Hematopoietic multipotent progenitor cell treated with erythropoietin and hydrocortisone succinate and interleukin-3 and kit ligand, for 6 days (in vitro differentiated cells): ENCODE measurements at places on chromosomes 13 and 19.

- no peak for DNase-seq
Measured at GRCh38 chr13:47708386-47708785, 292.7 kb downstream of the SUCLA2 start.

GRCh38 chr19:3366753-3367627 lies 607 bp downstream of the NFIC start:
- DNase-seq, result peak; percentile 74

DNA sequence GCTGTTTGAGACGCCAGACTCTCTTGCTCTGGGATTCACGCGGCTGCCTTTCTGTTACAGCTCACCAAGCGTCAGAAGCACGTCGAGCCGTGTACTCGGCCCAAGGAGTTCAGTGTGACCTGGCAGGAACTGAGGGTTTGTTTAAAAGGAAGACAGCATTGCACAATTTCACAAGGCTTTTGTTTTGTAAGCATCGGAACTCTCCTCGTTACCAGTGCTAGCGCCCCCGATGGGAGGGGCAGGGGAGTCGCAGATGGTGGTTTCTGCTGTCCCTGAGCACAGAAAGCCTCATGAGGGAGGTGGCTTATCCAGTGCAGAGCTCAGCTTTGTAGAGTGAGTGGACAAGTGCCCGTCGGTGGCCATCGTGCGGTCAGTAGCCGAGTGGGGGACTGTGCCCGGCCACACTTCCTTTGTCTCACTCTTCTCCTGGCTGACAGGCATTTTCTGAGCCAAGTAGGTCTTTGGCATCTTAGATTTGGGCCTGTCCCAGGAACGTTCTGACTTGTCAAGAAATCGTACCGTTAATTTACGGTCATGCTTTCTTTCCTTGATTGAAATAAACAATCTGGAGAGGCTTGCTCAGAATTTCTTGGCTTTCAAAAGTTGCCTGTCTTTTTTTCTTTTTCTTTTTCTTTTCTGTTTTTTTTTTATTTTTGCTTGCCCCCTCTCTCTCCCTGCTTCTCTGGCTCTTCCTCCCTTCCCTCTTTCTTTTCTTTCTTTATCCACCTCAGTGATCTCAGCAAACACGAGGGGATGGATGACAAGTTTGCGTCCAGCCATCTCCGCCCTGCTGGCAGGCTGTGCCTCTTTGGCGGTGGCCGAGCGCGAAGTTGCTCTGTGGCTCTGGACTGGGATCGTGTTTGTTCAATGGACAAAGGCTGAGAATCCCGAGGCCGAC lies 7.7 kb downstream of the KDM4B start:
- peak; percentile 91 for DNase-seq

DNA sequence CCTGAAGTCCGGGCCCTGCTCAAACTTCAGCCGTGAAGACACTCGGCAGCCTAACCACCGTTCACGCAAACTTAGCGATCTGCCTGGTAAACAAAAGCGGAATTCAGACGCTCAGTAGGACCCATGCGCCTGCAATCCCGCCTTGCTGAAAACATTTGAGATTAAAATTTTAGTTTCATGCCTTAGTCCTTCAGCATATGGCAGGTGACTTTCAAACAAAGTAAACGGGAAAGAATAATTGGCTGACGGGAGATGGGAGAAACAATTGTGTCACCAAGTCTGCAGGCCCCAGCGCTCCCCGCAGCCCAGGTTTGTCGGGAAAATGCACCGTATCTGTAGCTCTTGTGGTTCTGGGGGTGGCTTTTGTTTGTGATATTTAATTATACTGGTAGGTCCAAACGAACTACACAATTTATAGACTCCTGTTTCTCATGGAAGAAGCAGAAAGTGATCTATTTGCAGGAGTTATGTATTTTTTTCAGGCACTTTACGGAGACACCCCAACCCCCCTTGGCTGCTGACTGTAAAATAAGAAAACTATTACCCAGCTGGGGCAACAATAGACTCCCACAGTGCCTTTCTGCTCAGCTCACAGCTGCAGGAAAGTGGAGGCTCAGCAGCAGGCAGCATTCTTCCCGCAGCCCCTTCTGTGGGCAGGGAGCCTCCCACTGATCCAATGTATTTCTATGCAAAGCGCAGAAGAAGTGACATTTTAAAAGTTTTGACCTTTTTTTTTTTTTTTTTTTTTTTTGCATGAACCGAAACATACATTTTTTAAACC lies 94.8 kb downstream of the SOX1 start:
- DNase-seq, result no peak

DNA sequence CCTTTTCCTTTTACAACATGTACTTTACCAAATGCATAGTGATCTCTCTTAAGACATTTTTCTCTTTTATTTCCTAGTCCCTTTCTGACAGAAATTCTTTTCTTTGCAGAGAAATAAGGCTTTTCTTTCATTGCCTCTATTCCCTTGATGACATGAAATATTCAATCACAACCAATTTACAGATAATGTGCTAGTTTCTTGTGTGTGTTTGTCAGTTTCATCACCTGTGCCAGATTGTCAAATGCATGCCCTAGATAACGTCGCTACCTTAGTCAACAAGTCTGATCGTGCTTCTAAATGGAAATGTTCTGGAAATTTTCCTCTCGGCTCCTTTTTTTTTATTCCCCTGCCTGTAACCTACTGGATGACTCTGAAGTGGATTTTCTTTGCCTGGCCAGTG lies 478.1 kb downstream of the KLF5 start:
- no peak for DNase-seq

DNA sequence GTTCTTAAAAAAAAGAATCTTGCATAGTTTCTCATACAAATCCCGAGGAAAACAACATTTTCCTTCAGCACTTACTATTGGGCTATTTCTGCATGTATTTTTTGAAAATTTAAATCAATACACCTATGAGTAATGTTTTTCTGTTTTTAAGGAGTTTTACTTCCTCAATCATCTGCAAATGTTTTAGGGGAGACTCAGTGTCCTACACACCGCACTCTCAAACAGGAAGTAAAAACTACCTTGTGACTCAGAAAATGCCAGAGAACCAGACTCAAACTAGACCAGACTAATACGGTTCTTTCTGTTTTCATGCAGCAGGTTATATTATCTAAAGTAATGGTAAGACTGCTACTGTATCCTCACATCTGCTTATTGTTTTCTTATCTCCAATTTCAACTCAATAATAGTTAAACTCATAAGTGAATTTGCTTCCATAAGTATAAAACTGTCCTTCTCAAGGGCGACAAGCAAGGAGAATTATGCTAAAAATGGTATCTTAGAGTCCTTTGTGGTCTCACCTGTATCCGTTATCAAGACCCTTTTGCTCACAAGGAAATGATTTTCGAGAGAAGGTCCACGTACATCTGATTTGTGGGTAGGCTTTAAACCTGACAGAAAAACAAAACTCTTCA lies 52.5 kb downstream of the FLT3 start:
- peak; percentile 34 for DNase-seq

GRCh38 chr13:40403509-40404241 lies 262.8 kb downstream of the FOXO1 start:
- no peak for DNase-seq

DNA sequence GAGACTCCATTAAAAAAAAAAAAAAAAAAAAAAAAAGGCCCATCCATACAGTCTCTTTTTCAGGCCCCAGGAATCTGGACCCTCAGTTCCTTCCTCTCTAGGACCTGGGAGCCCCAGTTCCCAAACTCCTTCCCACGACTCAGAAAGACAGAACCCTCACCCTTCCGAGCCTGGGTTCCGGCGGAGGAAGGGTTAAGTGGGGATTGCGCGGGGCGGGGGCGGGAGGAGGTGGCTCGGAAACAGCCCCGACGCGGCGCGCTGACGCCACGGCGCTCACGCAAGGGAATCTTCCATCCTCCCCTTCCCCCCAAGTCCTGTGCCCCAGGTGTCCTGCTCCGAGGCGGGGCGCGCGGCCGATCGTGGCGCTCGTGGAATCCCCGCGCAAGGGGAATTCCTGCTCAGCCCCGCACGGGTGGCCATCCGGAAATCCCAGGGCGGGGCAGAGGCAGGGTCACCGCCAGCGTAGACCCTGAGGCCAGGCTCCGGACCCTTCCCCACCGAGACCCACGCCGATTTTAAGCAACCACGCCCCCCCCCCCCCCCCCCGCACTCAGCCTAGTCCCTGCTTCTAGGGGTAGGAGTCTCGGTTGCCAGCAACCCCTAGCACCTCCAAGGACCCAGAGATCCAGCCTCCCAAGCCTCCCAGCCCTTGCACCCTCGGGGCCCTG lies 659 bp downstream of the NFKBID start:
- DNase-seq, result peak; percentile 93

- DNase-seq, result peak; percentile 24
Measured at GRCh38 chr13:109698779-109699178, 87.6 kb downstream of the IRS2 start.

- DNase-seq, result no peak
Measured at GRCh38 chr19:13094106-13094504, 8.6 kb downstream of the LYL1 start.

GRCh38 chr13:43785261-43785649 lies 1.5 kb downstream of the ENOX1 start:
- no peak for DNase-seq

GRCh38 chr13:27043013-27043412 lies 128.6 kb downstream of the USP12 start:
- DNase-seq, result peak; percentile 67

GRCh38 chr13:25088562-25089221 lies 7.2 kb upstream of the PABPC3 start:
- DNase-seq, result no peak

- peak; percentile 60 for DNase-seq
Measured at GRCh38 chr13:60230593-60230992, 66.9 kb upstream of the DIAPH3 start.

DNA sequence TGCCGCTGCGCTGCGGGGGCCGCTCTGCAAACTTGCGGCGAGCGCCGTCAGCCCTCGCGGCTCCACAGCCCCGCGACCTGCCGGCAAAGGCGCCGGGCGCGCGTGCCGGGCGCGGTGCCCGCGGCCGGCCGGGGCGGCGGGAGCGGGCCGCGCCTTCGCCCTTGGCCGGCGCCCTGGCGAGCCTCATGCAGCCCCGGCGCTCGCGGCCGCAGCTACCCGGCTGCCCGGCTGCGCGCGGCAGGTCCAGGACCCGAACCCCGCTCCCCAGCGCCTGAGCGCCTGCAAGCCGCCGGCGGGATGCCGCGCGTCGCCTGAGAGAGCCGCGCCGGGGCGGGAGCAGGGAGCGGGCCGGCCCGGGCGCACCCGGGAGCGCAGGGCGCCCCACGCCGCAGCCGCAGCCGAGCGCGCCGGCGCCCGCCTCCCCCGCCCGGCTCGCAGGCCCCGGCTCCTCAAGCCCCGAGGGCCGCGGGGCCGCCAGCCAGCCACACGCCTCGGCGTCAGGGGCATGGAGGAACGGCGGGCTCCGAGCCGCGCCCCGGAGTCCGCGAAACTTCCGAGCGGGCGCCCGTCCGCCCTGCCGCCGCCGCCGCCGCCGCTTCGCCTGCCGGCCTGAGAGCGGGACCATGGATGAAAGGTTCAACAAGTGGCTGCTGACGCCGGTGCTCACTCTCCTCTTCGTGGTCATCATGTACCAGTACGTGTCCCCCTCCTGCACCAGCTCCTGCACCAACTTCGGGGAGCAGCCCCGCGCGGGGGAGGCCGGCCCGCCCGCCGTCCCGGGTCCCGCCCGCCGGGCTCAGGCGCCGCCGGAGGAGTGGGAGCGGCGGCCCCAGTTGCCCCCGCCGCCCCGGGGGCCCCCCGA lies 564 bp downstream of the HS6ST3 start:
- DNase-seq, result peak; percentile 17

DNA sequence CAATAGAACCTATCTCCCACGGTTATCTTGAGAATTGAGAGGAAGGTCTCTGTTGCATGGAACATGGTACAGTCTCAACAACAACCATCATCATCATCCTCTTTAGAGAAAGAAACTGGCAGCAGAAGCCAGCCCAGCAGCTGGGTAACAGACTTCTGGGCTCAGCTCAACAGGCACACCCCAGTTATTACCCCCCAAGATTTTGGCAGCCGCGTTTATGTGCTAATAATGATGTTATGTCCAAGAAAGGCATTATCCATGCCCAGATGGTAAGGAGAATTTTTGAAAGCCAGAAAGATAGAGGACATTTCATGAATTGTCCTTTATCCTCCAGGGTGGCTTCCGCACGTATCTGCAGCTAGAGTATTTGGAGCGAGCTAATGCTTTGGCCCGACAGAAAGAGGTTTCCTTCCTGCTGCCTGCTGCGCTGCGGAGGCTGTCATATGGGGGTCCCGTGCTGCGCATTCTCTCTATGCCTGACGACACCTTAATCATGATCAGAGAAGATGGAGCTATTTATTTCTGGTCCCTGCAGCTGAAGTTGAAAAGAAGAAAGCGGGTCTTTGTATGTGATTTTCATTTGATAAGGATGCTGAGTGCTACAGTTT lies 89.9 kb downstream of the TEX26 start:
- DNase-seq, result no peak

- no peak for DNase-seq
Measured at GRCh38 chr19:54937926-54938325, 9.4 kb downstream of the NLRP7 start.

DNA sequence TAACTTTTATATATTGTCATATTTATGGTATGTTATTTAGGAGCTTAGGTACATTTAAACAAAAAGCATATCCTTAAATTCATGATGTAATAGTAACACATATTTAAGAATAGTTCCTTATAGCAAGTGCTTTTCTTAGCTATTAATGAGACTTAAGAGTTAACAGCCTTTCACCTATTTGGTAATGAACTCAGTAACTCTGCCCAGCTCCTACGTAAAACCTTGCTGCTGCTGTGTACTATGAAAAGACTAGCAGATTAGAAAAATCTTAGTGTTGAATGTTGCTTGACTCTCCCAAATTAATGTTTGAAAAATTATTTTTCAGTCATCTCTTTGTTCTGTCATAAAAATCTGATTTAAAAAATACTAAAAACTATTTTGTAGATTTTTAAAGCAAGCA lies 6.9 kb downstream of the GPR180 start:
- DNase-seq, result no peak

DNA sequence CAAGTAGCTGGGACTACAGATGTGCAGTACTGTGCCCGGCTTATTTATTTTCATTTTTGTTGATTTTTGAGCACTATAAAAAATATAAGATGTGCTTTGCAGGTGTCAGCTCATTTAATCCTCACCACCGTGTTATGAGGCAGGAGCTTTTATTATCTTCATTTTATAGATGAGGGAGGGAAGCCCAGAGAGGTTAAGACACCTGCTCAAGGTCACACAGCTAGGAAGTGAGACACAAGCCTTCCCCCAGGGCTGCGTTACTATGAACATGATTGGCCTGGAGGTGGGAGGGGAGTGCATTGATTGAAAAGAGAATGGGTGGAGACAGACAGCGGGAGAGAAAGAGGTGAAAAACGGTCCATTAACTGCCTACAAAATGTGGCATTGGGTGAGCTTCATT lies 7.2 kb downstream of the ANKRD24 start:
- DNase-seq, result no peak

- DNase-seq, result peak; percentile 17
Measured at GRCh38 chr19:34337739-34338138, 27.3 kb upstream of the GPI start.

DNA sequence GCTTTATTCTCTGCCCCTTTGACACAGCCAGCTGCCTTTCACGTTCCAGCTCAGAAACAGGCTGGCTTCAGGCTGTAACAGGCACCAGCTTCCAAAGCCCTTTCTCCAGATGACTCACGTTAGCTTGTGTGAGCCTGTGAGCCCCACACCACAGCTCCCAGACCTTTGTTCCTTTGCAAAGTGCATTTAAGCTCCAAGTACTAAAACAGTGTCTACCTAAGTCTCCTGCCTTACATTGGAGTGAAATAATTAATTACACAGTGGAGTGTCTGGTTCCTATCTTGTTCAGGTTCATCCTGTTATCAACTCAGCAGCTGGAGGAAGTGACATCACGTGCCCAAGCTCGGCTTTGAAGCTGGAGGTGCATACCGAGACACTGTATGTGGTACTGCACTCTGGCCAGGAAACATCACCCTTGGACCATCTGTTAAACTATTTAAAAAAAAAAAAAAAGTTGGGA lies 475.8 kb downstream of the FOXO1 start:
- DNase-seq, result peak; percentile 35
